ENCODE measurements at places on chromosomes 1 and 21. TPM values are rescaled to one million over a fixed set of nuclear protein-coding genes. Genes with fewer than 3 reads are reported as not detected.

- no peak overlapping the region for H3K4me3 ChIP-seq
- peaks cover 6% of the 10 kb centered on the region for H3K36me3 ChIP-seq
- peaks cover 11% of the 10 kb centered on the region for H3K4me1 ChIP-seq
Observed at GRCh38 chr21:43933199-43933598, 68.2 kb downstream of the AGPAT3 start.

DNA sequence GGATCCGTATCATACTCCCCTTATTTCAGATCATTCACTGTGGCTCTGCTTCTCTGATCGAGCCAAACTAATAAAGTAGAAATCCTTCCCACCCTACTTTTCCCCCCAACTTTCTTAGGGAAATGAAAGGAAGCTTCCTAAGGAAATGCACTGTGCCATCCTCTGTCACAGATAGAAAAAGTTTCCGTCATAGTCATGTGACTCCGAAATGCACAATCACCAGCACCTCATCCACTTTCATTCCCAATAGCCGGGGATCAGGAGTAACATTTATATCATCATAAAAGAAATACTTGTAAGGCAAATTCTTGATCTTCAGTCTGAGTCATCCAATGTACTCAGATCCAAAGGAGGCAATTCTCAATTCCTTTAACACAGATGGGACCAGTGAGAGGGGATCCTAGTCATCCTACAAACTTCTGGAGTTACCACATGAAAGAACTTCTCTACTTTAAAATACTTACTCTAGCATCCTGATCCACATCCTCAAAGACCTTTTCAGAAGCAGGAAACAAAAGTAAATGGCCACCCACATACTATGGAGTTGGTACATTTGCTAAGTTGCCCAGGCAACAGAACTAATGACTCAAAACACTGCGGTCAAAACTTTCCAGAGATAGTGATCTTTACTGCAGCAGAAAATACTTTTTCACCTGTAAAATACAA, 97.8 kb upstream of the ZC3H11B start:
- no peak overlapping the region for H3K4me3 ChIP-seq
- H3K4me1 ChIP-seq = no peaks in the 10 kb centered on the region

GRCh38 chr1:234868296-234869147, 258.5 kb upstream of the IRF2BP2 start:
- H3K4me3 ChIP-seq = no peak overlapping the region
- no peak overlapping the region for H3K27ac ChIP-seq
- no peaks in the 10 kb centered on the region for H3K36me3 ChIP-seq
- H3K27me3 ChIP-seq = no peaks in the 10 kb centered on the region
- DNase-seq = no peak
- peaks cover 7% of the 10 kb centered on the region for H3K4me1 ChIP-seq

GRCh38 chr1:53371851-53372250, 44.0 kb upstream of the LRP8 start:
- no peaks in the 10 kb centered on the region for H3K27me3 ChIP-seq
- no peak for DNase-seq
- H3K4me3 ChIP-seq = no peak overlapping the region
- H3K27ac ChIP-seq = no peak overlapping the region
- no peaks in the 10 kb centered on the region for H3K36me3 ChIP-seq

DNA sequence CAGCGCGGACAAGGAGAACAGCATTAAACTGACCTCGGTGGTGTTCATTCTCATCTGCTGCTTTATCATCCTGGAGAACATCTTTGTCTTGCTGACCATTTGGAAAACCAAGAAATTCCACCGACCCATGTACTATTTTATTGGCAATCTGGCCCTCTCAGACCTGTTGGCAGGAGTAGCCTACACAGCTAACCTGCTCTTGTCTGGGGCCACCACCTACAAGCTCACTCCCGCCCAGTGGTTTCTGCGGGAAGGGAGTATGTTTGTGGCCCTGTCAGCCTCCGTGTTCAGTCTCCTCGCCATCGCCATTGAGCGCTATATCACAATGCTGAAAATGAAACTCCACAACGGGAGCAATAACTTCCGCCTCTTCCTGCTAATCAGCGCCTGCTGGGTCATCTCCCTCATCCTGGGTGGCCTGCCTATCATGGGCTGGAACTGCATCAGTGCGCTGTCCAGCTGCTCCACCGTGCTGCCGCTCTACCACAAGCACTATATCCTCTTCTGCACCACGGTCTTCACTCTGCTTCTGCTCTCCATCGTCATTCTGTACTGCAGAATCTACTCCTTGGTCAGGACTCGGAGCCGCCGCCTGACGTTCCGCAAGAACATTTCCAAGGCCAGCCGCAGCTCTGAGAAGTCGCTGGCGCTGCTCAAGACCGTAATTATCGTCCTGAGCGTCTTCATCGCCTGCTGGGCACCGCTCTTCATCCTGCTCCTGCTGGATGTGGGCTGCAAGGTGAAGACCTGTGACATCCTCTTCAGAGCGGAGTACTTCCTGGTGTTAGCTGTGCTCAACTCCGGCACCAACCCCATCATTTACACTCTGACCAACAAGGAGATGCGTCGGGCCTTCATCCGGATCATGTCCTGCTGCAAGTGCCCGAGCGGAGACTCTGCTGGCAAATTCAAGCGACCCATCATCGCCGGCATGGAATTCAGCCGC, 2.5 kb downstream of the S1PR1 start:
- no peaks in the 10 kb centered on the region for H3K27me3 ChIP-seq
- DNase-seq = no peak
- no peak overlapping the region for H3K4me3 ChIP-seq
- no peak overlapping the region for H3K27ac ChIP-seq
- H3K4me1 ChIP-seq = peaks cover 3% of the 10 kb centered on the region

DNA sequence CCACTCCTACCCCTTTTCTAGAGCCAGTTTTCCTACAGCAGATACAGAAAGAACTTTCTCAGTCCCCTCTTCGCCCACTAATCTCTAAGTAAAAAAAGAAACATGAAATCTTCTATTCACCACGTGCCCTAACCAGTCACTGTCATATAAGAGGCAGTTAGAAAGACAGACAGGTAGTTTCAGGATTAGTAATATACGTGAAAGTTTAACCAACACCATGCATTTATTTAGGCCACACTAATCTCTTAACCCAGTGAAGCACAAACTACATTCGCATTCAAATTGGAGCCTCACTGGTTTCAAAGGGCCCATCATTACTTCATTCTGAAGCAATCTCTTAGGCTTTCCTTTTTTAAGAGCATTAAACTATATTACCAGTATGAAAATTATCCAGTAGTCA, 10.1 kb downstream of the GPATCH2 start:
- peaks cover 11% of the 10 kb centered on the region for H3K36me3 ChIP-seq
- no peak overlapping the region for H3K4me3 ChIP-seq
- DNase-seq = no peak
- H3K27me3 ChIP-seq = no peaks in the 10 kb centered on the region
- H3K4me1 ChIP-seq = no peaks in the 10 kb centered on the region

GRCh38 chr1:41913014-41913413, 5.7 kb downstream of the HIVEP3 start:
- no peaks in the 10 kb centered on the region for H3K36me3 ChIP-seq
- no peak overlapping the region for H3K27ac ChIP-seq
- no peak overlapping the region for H3K4me3 ChIP-seq
- H3K27me3 ChIP-seq = peaks cover 4% of the 10 kb centered on the region
- H3K4me1 ChIP-seq = no peaks in the 10 kb centered on the region

DNA sequence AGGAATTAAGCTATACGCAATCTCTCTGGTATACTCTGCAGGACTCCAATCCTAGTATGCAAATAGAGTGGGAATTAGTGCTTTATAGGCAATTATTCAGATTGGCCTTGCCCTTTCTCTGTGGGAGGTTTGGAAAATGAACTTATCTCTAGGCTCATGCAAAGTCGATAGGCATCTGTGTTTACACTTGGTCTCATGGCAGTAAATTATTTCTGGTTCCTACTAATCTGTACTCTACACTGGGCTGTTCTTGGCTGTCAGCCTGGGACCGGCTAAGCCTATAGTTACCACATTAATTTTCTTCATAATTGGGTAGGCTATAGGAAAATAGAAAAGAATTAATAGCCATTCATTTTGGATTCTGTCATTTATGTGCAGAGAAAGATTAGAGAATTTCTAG, 544.6 kb downstream of the AMY1C start:
- no peaks in the 10 kb centered on the region for H3K4me1 ChIP-seq
- no peak for DNase-seq
- H3K36me3 ChIP-seq = no peaks in the 10 kb centered on the region
- H3K27me3 ChIP-seq = no peaks in the 10 kb centered on the region
- no peak overlapping the region for H3K4me3 ChIP-seq

Gene SMCP
- polyA plus RNA-seq = not detected

Gene RHD
- not detected for polyA plus RNA-seq

Gene ADAMTS5
- under 0.01 TPM for polyA plus RNA-seq

Gene ERICH3
- polyA plus RNA-seq = not detected

Gene TINAGL1
- polyA plus RNA-seq = 34.9 TPM
